Activated CD4-positive, alpha-beta T cell treated with anti-CD3 and anti-CD28 coated beads for 36 hours (primary cell): ENCODE measurements at places on chromosomes 3 and 15. TPM values are rescaled to one million over a fixed set of nuclear protein-coding genes. Genes with fewer than 3 reads are reported as not detected.

ABI3BP gene
- not detected for total RNA-seq

CADPS gene
- total RNA-seq, result not detected

ATP13A4 gene
- total RNA-seq, result 3.3 TPM

FEZF2 gene
- total RNA-seq, result not detected

ABCF3 gene
- total RNA-seq, result 66.2 TPM

IQCH gene
- total RNA-seq, result 2.1 TPM

OSBPL10 gene
- total RNA-seq, result 11.2 TPM

- no peak overlapping the region for H3K27ac ChIP-seq
- H3K36me3 ChIP-seq, result no peaks in the 10 kb centered on the region
- DNase-seq, result peak; percentile 30
- no peaks in the 10 kb centered on the region for H3K27me3 ChIP-seq
Measured at GRCh38 chr3:155323063-155323666, 29.7 kb upstream of the STRIT1 start.

DNA sequence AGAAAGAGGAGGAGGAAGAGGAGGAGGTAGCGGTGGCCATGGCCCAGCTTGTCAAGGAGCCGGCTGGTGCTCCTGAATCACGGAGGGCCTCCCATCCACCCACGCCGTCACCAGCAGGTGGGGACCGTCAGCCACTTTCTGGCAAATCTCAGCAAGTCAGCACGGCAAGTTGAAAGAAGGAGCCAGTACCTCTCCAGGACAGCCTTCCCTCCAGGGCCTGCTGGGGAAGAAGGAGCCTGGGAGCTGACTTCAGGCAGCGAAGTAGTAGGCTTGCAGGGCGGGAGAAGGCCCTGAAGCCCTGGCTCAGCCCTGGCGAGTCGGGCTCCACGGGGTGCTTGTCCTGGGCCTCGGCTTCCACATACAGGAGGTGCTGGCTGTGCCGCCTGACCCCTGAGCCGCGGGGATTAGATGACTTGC lies 99.2 kb upstream of the TRPM1 start:
- no peaks in the 10 kb centered on the region for H3K36me3 ChIP-seq
- peak; percentile 83 for DNase-seq
- H3K27me3 ChIP-seq, result no peaks in the 10 kb centered on the region
- peaks cover 18% of the 10 kb centered on the region for H3K4me1 ChIP-seq
- H3K4me3 ChIP-seq, result no peak overlapping the region

DNA sequence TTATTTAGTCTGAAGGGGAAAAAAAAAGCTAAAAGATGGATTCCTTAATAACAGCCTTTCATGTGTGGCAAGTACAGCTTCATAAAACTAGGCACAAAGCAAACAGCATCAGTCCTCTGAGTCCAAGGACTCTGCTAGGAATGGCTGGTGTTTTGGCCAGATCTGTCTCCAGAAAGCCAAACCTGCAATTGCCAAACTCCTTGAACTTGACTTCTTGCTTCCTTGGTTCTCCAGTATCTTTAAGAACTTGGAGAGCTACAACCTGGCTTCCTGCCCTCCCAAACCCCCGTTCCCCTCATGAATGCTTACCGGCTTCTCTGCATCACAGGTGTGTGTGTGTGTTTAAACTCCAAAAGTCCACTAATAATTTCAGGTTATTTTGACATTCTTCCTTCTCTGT lies 1.6 kb upstream of the PLOD2 start:
- H3K27ac ChIP-seq, result no peak overlapping the region
- H3K27me3 ChIP-seq, result peaks cover 49% of the 10 kb centered on the region
- peaks cover 15% of the 10 kb centered on the region for H3K4me1 ChIP-seq
- no peak for DNase-seq
- no peaks in the 10 kb centered on the region for H3K36me3 ChIP-seq

DNA sequence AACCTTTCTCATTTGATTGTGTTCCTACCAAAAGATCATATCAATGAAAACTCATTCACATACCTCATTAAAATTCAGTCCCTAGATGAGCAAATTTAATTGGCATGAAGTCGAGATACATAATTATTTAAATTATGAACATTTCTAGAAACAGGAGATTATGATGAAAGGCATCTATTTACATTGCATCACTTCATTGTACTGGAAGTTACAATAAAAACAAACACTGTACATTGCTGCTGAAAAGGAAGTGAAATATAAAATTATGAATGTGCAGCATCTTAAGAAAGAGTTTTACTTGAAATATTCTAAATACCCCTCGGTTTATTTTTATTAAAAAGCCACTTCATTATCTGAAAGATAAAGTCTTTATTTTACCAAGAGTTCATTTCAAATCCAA lies 163.4 kb upstream of the ZNF385D start:
- no peaks in the 10 kb centered on the region for H3K27me3 ChIP-seq
- no peak for DNase-seq
- no peaks in the 10 kb centered on the region for H3K36me3 ChIP-seq

DNA sequence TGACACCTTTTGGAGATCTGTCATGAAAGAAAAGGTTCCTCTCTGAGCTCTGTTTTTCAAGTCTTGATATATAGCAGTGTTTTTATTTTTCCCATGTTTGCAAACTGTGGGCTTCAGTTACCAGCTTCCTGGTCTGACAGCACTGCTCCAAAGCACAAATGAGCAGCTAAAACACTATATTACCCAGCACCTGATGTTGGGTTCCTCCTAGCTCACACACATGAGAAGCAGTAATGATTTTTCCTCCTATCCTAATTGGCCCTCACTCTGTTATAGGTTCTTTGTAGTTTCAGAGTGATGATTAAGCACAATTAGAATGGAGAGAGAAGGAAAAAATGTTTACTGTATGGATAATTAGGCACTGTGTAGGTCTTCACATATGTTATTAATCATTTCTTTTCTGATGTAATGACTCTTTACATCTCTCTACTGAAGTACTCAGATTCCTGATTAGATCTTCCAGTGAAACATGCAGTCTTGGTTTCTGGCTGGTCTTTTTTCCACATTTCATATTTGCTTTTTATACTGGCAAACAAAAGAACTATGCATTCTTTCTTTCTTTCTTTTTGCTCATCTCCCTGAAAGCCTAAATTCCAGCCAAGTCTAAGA lies 939.7 kb downstream of the NSUN3 start:
- H3K36me3 ChIP-seq, result no peaks in the 10 kb centered on the region
- H3K4me3 ChIP-seq, result no peak overlapping the region
- no peak for DNase-seq

DNA sequence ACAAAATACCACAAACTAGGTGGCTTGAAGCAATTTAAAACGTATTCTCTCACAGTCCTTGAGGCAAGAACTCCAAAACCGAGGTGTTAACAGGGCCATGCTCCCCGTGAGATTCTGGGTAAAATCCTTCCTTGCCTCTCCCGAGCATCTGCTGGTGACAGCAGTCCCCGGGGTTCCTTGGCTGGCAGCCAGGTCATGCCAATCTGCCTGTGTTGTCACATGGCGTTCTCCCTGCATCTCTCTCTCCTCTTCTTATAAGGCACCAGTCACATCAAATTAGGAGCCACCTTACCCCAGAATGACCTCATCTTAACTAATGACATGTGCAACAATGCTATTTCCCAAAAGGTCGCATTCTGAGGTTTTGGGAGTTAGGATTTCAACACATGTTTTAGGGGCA lies 26.3 kb upstream of the LRRN1 start:
- DNase-seq, result no peak
- no peak overlapping the region for H3K27ac ChIP-seq
- no peak overlapping the region for H3K4me3 ChIP-seq
- no peaks in the 10 kb centered on the region for H3K27me3 ChIP-seq
- no peaks in the 10 kb centered on the region for H3K4me1 ChIP-seq

GRCh38 chr15:67216859-67217258 lies 37.6 kb downstream of the AAGAB start:
- H3K4me1 ChIP-seq, result peaks cover 9% of the 10 kb centered on the region
- H3K4me3 ChIP-seq, result no peak overlapping the region
- H3K27me3 ChIP-seq, result no peaks in the 10 kb centered on the region
- peaks cover 29% of the 10 kb centered on the region for H3K36me3 ChIP-seq

GRCh38 chr3:24545887-24546286 lies 51.2 kb upstream of the THRB start:
- H3K4me3 ChIP-seq, result no peak overlapping the region
- DNase-seq, result no peak
- no peaks in the 10 kb centered on the region for H3K36me3 ChIP-seq
- no peaks in the 10 kb centered on the region for H3K4me1 ChIP-seq
- no peaks in the 10 kb centered on the region for H3K27me3 ChIP-seq

DNA sequence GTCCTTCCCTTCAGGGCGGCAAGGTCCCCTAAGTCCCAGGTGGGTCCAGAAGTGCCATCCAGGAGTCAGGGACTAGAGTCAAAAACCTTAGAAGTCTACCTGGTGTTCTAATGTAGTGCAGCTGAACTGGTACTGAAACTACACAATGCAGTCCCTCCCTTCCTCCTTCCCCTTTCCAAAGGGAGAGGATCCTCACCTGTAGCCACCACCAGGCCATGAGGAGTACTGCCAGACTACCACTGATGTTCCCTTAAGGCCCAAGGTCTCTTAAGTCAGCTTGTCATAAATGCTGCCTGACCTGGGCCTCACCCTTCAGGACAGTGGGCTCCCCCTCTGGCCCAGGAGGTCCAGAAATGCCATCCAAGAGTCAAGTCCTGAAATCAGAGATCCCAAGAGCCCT lies 98.9 kb downstream of the ULK4 start:
- DNase-seq, result no peak
- no peak overlapping the region for H3K27ac ChIP-seq
- H3K4me3 ChIP-seq, result no peak overlapping the region
- H3K27me3 ChIP-seq, result no peaks in the 10 kb centered on the region

DNA sequence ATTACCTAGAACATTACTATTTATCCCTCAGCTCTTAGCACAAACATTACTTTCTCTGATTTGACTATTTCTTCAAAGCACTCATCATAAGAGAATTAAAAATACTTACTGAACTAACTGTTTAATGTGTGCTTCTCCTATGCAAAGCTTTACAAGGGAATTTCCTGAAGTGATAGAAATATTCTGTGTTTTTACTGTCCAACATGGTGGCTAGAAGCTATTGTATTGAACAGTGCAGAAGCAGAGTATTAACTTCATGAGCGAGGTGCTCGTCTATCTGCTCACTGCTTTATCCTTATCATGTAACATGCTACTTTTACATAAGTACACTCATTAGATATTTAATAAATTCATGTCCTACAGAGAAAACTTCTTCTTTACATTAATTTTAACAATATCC lies 239.1 kb downstream of the ISL2 start:
- peaks cover 23% of the 10 kb centered on the region for H3K36me3 ChIP-seq
- no peak overlapping the region for H3K4me3 ChIP-seq
- peaks cover 25% of the 10 kb centered on the region for H3K4me1 ChIP-seq
- H3K27ac ChIP-seq, result no peak overlapping the region
- no peak for DNase-seq
- no peaks in the 10 kb centered on the region for H3K27me3 ChIP-seq
